Tibial artery (tissue), 4 donors: ENCODE measurements at places on chromosomes 16 and 17.

DNA sequence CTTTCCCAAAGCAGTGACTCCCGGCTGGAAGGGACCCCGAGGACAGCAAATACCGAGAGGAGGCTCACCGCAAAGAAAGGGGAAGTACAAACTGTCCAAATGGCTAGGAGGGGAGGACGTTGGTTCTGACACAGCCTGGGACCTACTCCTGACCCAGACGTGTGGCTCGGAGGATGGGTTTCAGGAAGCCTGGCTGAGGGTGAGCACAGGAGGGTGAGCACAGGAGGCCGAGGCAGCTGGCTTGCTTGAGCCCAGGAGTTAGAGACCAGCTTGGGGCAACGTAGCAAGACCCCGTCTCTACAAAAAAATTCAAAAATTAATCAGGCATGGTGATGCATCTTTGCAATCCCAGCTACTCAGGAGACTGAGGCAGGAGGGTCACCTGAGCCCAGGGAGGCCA lies 83.2 kb downstream of the C16orf78 start:
- DNase-seq, result no peak

DNA sequence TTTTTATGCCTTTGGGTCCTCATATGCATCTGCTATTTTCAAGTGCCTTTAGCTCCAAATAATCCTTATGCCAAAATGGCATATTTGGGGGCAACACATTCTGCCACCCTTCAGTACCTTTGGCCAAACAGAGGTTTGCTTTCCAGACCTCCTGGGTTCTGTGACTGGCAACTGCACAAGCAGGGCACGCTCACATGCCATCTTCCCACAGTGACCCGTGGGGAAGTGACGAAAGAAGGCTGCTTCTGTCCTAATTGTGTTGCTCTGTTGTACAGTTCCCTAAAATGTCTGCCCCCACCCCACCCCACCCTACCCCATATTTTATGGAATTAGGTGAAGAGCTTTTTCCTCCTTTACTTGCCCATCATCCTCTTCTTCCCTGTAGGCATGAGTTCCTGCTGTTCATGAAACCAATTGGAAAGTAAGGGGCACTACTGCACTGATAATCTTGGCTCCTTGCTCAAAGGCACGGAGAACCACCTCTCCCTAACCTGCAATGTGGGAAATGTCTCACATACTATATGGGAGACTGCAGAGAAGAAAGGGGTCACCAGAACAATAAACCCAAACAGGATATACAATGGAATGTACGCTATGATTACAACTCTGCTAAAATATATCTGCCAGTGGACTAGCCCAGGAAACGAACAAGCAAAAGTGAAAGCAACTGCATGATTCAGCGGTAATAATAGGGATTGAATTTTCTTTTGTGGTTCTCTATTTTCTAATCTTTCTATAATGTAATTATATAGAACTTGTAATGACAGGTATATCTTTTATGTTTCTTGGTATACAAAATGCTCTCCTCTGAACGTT lies 3.3 kb upstream of the SLFN12L start:
- peak; percentile 51 for DNase-seq

GRCh38 chr17:14442798-14443528 lies 142.1 kb downstream of the HS3ST3B1 start:
- no peak for DNase-seq

GRCh38 chr17:65175952-65176351 lies 38.8 kb downstream of the RGS9 start:
- DNase-seq, result no peak

GRCh38 chr17:70205401-70205800 lies 36.1 kb downstream of the KCNJ2 start:
- DNase-seq, result no peak

DNA sequence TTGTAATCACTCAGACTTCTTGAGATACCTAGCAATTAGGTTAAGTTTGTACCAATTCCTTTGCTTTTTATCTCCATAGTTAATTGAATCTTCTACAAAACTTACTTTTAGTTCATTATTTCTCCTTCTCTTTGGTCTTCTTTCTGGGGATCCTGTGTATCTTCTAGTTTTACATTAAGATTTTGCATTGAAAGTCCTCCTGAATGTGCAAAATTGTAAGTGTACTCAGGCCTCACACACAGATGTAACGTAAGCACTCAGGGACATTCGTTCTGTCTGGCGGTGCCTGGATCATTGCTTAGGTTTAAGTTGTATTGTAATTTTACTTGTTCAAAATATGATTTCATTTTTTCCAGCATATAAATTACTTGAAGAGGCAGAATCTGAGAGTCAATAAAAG lies 222.6 kb upstream of the CPHXL start:
- no peak for DNase-seq

GRCh38 chr17:68587847-68588246 lies 13.3 kb downstream of the FAM20A start:
- DNase-seq, result no peak

- DNase-seq, result peak; percentile 27
These were observed 415 bp upstream of the FLOT2 start for GRCh38 chr17:28897769-28898526.

DNA sequence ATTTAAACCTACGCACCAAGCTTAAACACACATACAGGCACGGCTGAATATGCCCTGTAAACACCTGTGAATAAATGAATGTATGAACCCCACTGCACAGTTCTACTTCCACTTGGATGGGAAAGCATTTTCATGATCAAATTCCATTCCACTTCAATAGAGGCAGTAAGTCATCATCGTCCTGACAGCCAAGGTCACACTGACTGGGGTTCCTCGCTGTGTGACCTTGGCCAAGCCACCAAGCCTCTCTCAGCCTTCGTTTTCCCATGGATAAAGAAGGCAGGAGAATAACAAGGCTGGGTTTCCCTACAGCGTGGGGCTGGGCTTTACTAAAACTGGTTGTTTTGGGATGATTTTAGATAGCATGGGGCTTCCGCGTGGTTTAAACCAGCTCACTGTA lies 82.8 kb downstream of the TBC1D16 start:
- DNase-seq, result peak; percentile 12

DNA sequence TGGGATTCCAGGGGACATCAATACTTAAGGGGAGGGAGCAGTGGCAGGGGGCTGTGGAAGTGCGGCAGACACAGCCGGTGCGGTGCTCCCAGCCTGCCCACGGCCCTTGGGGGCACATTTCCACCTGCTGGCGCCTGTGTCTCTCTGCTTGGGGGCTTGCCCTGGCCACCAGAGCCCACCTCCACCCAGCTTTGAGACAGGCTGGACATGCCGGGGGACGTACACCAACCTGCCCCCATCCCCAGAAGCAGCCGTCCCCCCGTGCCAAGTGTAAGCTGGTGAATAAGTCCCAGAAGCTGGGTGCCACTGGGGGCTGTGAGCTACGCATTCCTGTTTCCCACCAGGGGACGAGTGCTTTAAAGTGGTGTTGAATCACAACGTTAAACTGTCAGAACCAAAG lies 172.6 kb downstream of the GSG1L start:
- no peak for DNase-seq

- DNase-seq, result no peak
These were observed 8.3 kb upstream of the MAP2K3 start for GRCh38 chr17:21276264-21276588.
